ENCODE measurements at places on chromosomes 3 and 15.

- no peak for DNase-seq
Observed at GRCh38 chr3:193502871-193503270, 51.8 kb downstream of the ATP13A4 start.

DNA sequence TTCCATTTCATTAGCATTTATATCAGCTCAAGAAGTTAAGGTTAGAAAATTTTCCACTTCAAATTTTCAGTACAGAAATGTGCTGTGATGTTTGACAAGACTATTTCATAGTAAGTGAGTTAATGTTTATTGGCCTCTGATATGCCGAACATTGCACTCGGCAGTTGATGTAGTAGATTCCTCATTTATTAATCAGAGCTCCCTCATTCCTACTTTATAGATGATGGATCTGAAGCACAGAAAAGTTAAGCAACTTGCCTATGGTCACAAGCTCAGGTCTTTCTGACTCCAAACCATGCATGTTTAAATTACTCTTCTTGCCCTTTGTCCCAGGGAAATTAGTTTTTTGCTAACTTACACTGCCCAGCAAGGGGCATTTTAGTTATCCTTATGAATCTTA lies 92.0 kb downstream of the ATG7 start:
- DNase-seq, result no peak

DNA sequence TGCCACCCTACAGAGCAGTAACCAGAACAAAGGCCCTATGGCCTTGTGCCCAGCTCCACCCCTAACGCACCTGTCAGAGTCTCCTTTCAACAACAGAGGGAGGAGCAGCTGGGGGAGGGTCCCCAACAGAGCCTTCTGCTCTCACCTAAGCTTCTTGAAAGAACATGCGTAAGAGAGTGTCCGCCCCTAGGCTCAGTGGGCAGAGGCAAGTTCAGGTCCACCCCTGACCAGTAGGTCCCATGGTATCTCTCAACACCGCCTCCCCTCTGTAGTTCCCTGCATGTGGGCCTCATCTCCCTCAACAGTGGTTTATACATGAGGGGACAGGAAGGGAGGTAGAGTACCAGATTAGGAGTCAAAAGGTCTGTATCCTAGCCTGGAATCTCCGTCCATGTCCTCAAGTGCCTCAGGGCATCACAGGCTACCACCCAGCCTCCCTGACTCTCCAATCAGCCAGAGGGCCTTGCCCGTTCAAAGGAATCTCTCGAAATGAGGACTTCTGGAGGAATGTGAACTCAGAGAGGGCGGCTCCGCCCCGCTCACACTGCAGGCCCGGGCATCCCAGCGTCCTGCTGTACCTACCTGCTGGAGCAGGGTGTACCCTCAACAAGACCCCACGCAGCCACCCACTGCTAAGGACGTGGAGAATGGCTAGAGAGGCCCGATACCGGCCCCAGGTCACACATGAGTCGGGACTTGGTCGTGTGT lies 680 bp downstream of the POC1A start:
- DNase-seq, result no peak

- no peak for DNase-seq
Observed at GRCh38 chr3:98711426-98711825, 51.7 kb upstream of the ST3GAL6 start.

- no peak for DNase-seq
Observed at GRCh38 chr3:15428539-15428938, 1.1 kb downstream of the EAF1 start.

- no peak for DNase-seq
Observed at GRCh38 chr3:111800472-111800871, 58.6 kb upstream of the PHLDB2 start.

GRCh38 chr15:66899555-66900350 lies 165.6 kb upstream of the SMAD3 start:
- no peak for DNase-seq

DNA sequence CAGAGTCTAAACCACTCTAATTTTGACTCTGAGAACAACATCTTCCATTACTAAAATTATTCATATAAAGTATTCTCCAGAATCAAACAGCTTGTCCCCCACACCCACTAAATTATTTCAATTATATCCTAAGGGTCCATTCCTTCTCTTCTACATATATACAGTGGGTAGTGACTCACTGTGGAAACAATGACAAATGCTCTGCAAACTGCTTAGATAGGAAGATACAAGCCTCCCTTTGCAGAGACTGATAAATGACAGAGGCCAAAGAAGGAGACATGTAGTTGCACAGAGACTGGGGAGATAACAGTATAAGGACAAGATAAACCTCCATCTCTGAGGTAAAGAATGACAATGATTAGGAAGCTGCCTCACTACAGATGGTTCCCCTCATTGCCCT lies 1087.4 kb downstream of the AGBL1 start:
- DNase-seq, result no peak

Measured in stimulated activated CD8-positive, alpha-beta memory T cell treated with anti-CD3 and anti-CD28 coated beads, Interleukin-7, amount 100 ng/mL, for 1 hour (primary cell).